Activated CD4-positive, alpha-beta T cell treated with anti-CD3 and anti-CD28 coated beads, Interleukin-2, amount 50 U/mL, for 1 hour (primary cell): ENCODE measurements at places on chromosomes 5 and 9.

- DNase-seq = no peak
These were observed 6.7 kb upstream of the SPATA31E1 start for GRCh38 chr9:87875831-87876545.

DNA sequence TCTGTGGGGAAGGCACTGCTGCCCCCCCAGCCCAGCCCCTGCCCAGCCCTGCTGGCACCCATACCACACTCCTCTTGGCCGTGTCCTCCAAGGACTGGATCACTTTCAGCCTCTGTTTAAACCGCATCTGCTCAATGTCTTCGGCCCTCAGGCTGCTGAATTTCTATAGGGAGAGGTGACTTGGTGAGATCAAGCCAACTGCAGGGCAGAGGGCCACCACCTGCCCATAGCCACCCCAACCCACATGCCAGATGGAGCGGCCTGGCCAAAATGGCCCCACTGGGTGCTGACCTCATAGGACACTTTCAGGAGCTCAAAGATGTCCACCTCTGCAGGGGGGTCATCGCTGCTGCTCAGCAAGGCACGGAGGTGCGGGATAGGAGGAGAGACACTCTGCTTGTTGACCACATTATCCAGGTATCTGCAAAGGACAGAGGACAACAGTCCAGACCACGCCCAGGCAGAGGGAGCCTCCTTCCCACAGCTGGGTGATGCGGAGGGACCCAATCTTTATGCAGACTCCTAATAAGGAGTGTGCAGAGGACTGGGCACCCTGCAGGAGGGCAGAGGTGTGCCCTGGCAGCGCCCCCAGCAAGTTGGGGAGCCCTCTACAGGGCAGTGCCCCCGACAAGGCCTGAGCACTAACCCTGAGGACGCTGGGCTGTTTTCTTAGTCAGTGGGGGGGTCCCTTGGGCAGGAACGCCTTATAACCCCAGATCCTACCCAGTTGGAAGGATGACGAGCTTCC lies 14.4 kb upstream of the MRNIP start:
- no peak for DNase-seq

DNA sequence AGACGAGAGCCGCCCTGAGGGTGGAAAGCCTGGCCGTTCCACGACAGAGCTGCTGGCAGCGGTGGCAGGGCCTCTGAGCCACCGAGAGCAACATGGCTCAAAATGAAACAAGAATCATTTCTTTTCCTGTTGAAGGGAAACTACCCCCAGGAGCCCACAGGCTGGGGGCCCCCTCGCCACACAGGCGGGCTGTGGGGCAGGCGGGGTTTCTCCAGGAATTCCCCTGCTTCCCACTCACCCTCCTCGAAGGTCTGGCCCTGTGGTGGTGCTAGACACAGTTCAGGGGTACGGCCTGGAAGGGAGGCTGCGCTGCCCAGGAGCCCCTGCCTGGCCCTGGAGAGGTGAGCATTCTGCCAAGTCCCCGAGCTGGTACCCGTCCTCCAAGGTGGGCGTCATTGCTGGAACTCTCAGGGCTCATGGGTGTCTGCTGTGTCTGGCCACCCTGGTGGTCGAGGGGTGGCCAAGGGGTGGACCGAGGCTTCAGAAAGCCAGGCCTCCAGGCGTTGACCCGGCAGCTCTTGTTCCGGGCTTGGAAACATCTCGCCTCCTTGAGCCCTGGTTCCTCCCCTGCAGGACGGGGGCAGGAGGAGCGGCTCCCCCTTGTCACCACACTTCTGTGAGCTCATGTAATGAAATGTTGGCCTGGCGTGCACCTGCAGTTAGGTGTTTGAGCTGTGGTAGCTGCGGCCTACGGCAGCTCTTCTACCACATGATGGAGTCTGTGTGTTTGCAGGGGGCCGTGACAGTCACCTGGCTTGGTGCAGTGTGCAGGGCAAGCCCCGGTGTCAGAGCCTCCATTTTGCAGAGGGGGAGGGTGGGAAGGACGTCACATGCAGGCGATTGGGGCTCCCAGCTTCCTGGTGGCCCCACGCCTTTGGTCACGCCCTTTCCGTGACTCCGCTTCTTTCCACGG lies 65.3 kb downstream of the RXRA start:
- peak; percentile 67 for DNase-seq

- no peak for DNase-seq
These were observed 70.3 kb downstream of the RAB24 start for GRCh38 chr5:177233206-177233605.

DNA sequence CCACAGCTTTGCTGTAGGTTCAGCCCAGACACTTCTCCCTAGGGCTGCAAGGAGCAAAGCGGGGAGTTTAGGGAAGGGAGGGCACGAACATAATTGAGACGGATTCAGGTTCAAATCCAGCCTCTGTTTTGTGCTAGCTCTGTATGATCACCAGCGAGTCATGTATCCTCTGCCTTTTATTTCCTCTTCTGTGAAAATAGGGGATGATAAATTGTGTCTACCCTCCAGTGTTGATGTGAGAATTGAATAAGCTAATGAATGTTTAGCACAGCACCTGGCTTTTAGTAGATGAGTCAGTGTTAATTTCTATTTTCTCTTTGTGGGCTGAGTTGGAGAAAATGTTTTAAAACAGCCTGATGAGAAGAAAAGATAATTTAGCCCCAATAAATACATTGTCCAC lies 6.2 kb downstream of the MLANA start:
- no peak for DNase-seq
